ENCODE measurements at places on chromosomes 7 and 10. TPM values are rescaled to one million over a fixed set of nuclear protein-coding genes. Genes with fewer than 3 reads are reported as not detected.

DNA sequence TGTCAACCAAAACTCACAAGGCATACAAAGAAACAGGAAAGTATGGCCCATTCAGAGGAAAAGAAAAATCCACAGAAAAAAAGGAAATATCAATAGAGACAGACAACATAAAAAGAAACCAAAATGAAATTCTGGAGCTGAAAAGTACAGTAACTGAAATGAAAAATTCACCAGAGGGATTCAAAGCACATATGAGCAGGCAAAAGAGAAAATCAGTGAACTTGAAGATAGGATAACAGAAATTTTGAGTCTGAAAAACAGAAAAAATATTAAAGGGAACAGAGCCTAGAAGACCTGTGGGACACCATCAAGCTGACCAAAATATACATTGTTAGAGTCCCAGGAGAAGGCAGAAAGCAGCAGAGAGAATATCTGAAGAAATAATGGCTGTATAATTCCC is 60.6 kb downstream of the XPNPEP1 start:
- H3K4me3 ChIP-seq = no peak overlapping the region
- no peak overlapping the region for H3K27ac ChIP-seq
- H3K36me3 ChIP-seq = peaks cover 30% of the 10 kb centered on the region

DNA sequence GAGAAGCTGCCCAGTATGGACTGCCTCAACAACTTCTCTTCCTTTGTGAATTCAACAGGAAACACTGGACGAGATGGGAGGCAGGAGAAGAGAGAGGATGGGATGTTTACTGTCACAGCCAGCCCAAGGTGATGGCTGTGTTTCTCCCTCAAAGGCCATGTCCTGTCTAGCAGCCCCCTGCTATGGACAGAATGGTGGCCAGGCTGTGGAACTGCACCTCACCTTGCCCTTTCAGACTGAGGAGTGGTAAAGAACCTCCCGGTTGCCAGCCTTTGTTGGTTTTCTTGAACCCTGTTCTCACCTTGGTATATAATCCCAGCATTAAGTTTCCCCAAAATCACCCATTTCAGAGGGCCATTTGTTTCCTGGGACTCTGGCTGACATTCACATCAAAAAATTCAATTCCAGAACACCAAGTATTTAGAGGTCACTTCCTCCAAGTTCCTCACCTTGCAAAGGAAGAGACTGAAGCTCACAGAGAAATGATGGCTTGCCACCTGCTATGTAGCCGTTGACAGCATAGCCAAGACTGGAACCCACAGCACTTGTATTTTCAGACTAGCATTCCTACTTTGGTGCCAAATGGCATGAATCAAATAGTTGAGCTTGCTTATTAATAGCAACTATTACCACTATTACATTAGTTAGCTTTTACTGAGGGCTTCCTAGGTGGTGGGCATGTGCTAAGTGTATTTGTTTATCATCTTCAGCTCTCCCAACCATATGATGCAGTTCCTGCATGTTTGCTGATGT is 224.0 kb upstream of the GRB10 start:
- no peaks in the 10 kb centered on the region for H3K4me1 ChIP-seq
- no peak overlapping the region for H3K27ac ChIP-seq
- no peak overlapping the region for H3K4me3 ChIP-seq
- no peak for DNase-seq
- no peaks in the 10 kb centered on the region for H3K36me3 ChIP-seq

- H3K4me3 ChIP-seq = no peak overlapping the region
- H3K27ac ChIP-seq = no peak overlapping the region
- H3K27me3 ChIP-seq = no peaks in the 10 kb centered on the region
- H3K4me1 ChIP-seq = no peaks in the 10 kb centered on the region
- H3K36me3 ChIP-seq = no peaks in the 10 kb centered on the region
These were observed 45.0 kb upstream of the AKR1C1 start for GRCh38 chr10:4918236-4918635.

- no peak overlapping the region for H3K4me3 ChIP-seq
- no peaks in the 10 kb centered on the region for H3K27me3 ChIP-seq
- DNase-seq = no peak
- H3K4me1 ChIP-seq = no peaks in the 10 kb centered on the region
- H3K27ac ChIP-seq = no peak overlapping the region
These were observed 81.1 kb downstream of the MET start for GRCh38 chr7:116753130-116753529.

- no peaks in the 10 kb centered on the region for H3K27me3 ChIP-seq
- H3K4me3 ChIP-seq = no peak overlapping the region
- H3K27ac ChIP-seq = no peak overlapping the region
- peaks cover 32% of the 10 kb centered on the region for H3K36me3 ChIP-seq
These were observed 49.5 kb downstream of the UBE3C start for GRCh38 chr7:157188091-157188665.

GRCh38 chr10:59016043-59016442 is 160.4 kb upstream of the PHYHIPL start:
- no peaks in the 10 kb centered on the region for H3K27me3 ChIP-seq
- DNase-seq = no peak
- H3K27ac ChIP-seq = no peak overlapping the region
- peaks cover 6% of the 10 kb centered on the region for H3K4me1 ChIP-seq

- no peak overlapping the region for H3K27ac ChIP-seq
- no peaks in the 10 kb centered on the region for H3K4me1 ChIP-seq
- H3K36me3 ChIP-seq = no peaks in the 10 kb centered on the region
- H3K27me3 ChIP-seq = no peaks in the 10 kb centered on the region
- H3K4me3 ChIP-seq = no peak overlapping the region
These were observed 36.7 kb downstream of the PRF1 start for GRCh38 chr10:70565556-70566514.

DNA sequence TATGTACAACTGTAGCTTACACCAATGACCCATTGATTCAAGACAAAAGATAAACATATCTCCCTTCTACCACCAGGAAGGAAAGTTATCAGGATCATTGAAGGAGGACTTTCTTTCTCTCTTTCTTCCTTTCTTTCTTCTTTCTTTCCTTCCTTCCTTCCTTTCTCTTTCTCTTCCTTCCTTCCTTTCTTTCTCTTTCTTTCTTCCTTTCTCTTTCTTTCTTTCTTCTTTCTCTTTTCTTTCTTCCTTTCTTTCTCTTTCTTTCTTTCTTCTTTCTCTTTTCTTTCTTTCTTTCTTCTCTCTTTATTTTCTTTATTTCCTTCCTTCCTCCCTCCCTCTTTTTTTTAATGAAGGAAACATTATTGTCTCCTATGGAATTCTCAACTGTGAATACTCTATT is 10.6 kb upstream of the OR2A2 start:
- H3K4me3 ChIP-seq = no peak overlapping the region
- no peak overlapping the region for H3K27ac ChIP-seq
- H3K36me3 ChIP-seq = no peaks in the 10 kb centered on the region
- H3K4me1 ChIP-seq = no peaks in the 10 kb centered on the region

- no peak overlapping the region for H3K27ac ChIP-seq
- no peaks in the 10 kb centered on the region for H3K36me3 ChIP-seq
- DNase-seq = no peak
- no peaks in the 10 kb centered on the region for H3K4me1 ChIP-seq
- H3K27me3 ChIP-seq = no peaks in the 10 kb centered on the region
These were observed 288.6 kb upstream of the PHF14 start for GRCh38 chr7:10685040-10685439.

- H3K4me1 ChIP-seq = peaks cover 7% of the 10 kb centered on the region
- no peaks in the 10 kb centered on the region for H3K36me3 ChIP-seq
- DNase-seq = no peak
- H3K27me3 ChIP-seq = no peaks in the 10 kb centered on the region
These were observed 300 bp downstream of the ARHGAP21 start for GRCh38 chr10:24723386-24723787.

DNA sequence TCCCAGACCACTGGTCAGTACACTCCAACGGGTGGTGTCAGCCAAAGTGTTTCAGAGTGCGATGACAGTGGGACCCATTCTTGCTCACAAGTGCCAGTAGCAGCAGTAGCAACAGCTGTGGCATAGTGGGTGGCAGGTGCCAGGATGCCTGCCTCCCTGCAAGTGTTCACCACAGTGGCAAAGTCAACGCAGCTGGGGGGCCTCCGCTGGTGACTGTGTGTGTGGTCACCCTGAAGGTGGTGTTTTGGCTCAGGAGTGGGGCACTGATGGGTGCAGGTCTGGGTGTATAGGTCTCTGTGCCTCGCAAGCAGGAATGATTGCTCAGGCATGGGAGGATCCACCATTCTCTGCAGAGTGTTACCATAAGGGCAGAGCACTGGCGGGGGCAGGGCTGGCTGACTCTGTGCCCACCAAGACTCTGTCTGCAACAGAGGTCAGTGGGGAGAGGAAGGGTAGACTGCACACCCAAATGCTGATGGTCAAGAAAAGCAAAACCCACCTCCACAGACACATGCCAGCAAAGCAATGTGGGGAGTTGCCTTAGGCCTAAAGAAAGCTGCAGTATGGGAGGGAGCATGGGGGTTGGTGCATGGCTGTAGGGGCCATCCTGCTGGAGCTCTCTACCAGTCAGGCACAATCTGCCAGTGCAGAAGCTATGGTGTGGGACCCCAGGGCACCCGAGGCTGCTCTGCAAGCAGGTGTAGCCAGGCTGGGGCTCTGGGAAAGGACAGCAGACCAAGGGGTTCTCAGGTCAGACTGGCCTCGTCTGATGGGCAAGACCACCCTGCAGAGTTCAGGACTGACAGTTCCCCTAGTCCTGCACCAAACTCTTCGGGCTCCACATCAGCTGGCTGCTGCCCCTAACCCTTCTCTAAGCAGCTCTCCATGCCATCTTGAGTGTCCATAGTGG is 368.1 kb downstream of the CTNNA3 start:
- H3K4me1 ChIP-seq = no peaks in the 10 kb centered on the region
- no peak overlapping the region for H3K4me3 ChIP-seq
- H3K36me3 ChIP-seq = no peaks in the 10 kb centered on the region

DNA sequence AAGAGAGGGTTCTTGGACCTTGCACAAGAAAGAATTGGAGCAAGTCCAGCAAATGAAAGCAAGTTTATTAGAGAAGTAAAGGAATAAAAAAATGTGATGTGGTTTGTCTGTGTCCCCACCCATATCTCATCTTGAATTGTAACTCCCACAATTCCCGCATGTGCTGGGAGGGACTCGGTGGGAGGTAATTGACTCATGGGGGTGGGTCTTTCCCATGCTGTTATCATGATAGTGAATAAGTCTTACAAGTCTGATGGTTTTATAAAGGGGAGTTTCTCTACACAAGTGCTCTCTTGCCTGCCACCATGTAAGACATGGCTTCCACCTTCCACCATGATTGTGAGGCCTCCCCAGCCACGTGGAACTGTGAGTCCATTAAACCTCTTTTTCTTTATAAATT is 39.2 kb upstream of the FZD9 start:
- H3K27ac ChIP-seq = no peak overlapping the region
- H3K4me3 ChIP-seq = no peak overlapping the region
- H3K36me3 ChIP-seq = no peaks in the 10 kb centered on the region
- DNase-seq = no peak
- no peaks in the 10 kb centered on the region for H3K4me1 ChIP-seq

- no peaks in the 10 kb centered on the region for H3K27me3 ChIP-seq
- no peaks in the 10 kb centered on the region for H3K36me3 ChIP-seq
- H3K4me3 ChIP-seq = no peak overlapping the region
These were observed 43.1 kb upstream of the EMX2 start for GRCh38 chr10:117499248-117500105.

GRCh38 chr10:32692174-32692573 is 246.2 kb downstream of the CCDC7 start:
- DNase-seq = no peak
- H3K36me3 ChIP-seq = peaks cover 5% of the 10 kb centered on the region
- no peak overlapping the region for H3K4me3 ChIP-seq
- H3K27me3 ChIP-seq = no peaks in the 10 kb centered on the region

DNA sequence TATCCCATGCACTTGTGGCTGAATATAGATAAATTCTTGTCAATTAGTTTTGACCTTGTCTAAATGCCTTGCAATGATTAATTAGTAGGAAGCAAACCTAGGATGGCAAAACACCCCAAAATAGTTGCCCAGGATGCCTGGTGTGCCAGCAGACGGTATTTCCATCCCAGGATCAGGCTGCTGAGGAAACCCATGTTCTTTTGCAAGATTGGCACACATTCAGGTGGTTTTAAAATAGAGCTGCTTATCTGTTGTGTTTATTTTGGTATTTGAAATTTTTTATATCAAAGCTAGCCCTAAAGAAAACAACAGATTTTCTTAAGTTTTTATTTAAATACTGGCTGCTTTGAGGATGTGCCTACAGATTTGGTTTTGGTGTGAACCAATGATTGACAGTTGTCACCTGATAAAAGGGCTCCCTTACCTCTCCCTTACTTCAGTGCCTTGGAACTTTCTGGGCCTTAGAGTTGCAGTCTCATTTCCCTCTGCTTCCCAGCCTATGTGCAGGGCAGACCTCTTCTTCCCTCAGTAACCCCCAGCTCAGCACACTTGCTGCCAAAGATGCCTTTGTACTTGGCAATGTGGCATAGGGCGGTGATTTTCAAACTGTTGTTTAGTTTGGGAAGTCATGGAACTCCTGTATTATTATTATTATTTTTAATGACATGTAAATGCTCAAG is 54.0 kb downstream of the CCNY start:
- no peak overlapping the region for H3K4me3 ChIP-seq
- no peaks in the 10 kb centered on the region for H3K27me3 ChIP-seq
- peaks cover 23% of the 10 kb centered on the region for H3K4me1 ChIP-seq
- peak overlapping the region; percentile 48 for H3K27ac ChIP-seq
- no peaks in the 10 kb centered on the region for H3K36me3 ChIP-seq

- H3K27ac ChIP-seq = no peak overlapping the region
- no peaks in the 10 kb centered on the region for H3K27me3 ChIP-seq
- no peak overlapping the region for H3K4me3 ChIP-seq
- no peaks in the 10 kb centered on the region for H3K36me3 ChIP-seq
These were observed 541.9 kb upstream of the CELF2 start for GRCh38 chr10:10475812-10476211.

- H3K27me3 ChIP-seq = no peaks in the 10 kb centered on the region
- H3K4me3 ChIP-seq = no peak overlapping the region
- DNase-seq = no peak
These were observed 133.3 kb upstream of the MGMT start for GRCh38 chr10:129333706-129334105.

DNA sequence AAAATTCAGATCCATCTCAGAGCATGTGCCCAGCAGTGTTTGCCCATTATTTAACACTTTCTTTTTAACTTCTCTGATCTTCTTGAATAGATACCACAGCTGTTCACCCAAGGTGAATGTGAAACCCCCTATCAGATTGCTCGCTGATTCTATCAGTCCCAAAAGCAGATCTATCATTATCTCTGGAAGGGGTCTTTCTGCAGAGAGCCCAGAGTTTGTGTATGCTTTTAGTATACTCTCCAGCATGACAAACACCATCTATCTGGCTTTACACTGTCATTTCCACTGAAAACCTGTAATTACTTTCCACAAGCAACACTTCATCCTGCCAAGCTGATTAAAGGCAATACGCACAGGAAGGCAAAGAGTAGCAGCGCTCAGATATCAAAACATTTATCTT is 168.2 kb downstream of the CACNA2D1 start:
- H3K27me3 ChIP-seq = no peaks in the 10 kb centered on the region
- no peak for DNase-seq
- no peak overlapping the region for H3K27ac ChIP-seq
- H3K4me3 ChIP-seq = no peak overlapping the region
- H3K4me1 ChIP-seq = no peaks in the 10 kb centered on the region

- no peak overlapping the region for H3K27ac ChIP-seq
- no peaks in the 10 kb centered on the region for H3K4me1 ChIP-seq
- H3K4me3 ChIP-seq = no peak overlapping the region
- DNase-seq = no peak
- H3K36me3 ChIP-seq = no peaks in the 10 kb centered on the region
These were observed 108.8 kb upstream of the MPP7 start for GRCh38 chr10:28411648-28412047.

The SORCS1 gene
- 0.27 TPM for total RNA-seq

The VPS37D gene
- total RNA-seq = 0.92 TPM

The ATOH7 gene
- not detected for total RNA-seq

The LRRC61 gene
- 10.2 TPM for total RNA-seq

The PPP2R2D gene
- 34.1 TPM for total RNA-seq

The CNPY1 gene
- not detected for total RNA-seq

All from thoracic aorta (tissue), 2 donors.